Left hindlimb (tissue), 1 donor: ENCODE measurements at places on chromosomes 1 and 21.

DNA sequence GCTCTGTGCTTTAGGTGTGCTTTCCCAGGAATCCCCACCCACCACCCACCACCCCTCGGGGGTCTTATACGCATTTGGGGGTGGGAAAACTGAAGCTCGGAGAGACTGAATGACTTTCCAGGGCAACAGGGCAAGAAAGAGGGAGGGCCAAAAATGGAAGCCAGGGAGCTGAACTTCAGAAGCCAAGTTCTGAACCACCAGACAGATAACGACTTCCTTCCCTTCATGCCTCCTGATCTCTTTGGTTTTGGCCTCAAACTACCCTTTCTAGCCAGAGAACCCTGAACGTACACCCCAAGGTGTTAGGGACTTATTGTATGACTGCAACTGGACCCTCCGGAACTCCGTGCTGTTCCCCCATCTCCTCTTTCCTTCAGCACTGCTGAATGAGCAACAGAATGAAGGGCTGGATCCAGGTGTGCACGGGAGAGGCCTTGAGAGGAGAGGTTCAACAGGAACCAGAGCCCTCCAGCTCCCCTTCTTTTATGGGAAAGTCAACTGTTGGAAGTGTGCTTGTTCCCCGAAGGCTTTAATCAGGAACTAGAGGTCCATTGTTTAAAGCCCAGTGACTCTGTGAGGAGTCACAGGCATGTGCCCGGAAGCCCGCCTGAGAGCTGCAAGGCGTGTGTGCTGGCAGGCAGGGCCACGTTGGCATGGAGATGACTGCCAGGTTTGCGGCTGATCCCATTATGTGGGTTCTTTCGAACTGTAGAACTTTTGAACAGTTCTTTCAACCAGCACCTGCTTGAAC is 3.1 kb downstream of the BACE2 start:
- DNase-seq, result no peak

GRCh38 chr1:119410961-119411360 is 4.0 kb upstream of the HSD3B2 start:
- no peak for DNase-seq

GRCh38 chr1:67749844-67750690 is 65.1 kb downstream of the GADD45A start:
- no peak for DNase-seq

DNA sequence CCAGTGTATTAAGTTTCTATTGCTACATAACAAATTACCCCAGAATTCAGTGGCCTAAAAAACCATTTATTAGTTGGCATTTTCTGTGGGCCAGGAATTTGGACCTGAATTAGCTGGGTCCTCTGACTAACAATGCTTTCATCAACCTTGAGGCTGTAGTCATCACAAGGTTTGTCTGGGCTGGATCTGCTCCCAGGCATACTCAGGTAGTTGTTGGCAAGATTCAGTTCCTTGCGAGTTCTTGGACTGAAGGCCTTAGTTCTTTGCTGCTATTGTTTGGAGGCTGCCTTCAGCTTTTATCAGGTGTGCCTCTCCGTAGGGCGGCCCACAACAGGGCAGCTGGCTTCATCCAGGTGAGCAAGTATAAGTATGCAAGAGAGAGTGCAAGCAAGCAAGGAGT is 31.4 kb upstream of the DEPDC1 start:
- no peak for DNase-seq

DNA sequence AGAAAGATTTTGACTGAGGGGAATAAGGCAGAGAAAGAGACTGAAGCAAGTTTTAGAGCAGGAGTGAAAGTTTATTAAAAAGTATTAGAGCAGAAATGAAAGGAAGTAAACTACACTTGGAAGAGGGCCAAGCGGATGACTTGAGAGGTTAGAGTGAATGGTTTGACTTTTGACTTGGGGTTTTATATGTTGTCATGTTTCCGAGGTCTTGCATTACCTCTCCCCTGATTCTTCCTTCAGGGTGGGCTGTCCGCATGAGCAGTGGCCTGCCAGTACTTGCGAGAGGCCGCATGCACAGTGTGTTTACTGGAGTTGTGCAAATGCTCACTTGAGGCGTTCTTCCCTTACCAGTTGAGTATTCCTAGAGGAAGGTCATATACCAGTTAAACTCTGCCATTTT is 13.0 kb upstream of the DENND2D start:
- no peak for DNase-seq

GRCh38 chr21:44965251-44966022 is 25.6 kb downstream of the SLX9 start:
- no peak for DNase-seq

- DNase-seq, result no peak
Measured at GRCh38 chr1:1299686-1300351, 7.9 kb downstream of the ACAP3 start.

- no peak for DNase-seq
Measured at GRCh38 chr1:215599418-215600074, 32.4 kb downstream of the KCTD3 start.

- DNase-seq, result no peak
Measured at GRCh38 chr1:238476841-238477240, 586.1 kb upstream of the ZP4 start.

DNA sequence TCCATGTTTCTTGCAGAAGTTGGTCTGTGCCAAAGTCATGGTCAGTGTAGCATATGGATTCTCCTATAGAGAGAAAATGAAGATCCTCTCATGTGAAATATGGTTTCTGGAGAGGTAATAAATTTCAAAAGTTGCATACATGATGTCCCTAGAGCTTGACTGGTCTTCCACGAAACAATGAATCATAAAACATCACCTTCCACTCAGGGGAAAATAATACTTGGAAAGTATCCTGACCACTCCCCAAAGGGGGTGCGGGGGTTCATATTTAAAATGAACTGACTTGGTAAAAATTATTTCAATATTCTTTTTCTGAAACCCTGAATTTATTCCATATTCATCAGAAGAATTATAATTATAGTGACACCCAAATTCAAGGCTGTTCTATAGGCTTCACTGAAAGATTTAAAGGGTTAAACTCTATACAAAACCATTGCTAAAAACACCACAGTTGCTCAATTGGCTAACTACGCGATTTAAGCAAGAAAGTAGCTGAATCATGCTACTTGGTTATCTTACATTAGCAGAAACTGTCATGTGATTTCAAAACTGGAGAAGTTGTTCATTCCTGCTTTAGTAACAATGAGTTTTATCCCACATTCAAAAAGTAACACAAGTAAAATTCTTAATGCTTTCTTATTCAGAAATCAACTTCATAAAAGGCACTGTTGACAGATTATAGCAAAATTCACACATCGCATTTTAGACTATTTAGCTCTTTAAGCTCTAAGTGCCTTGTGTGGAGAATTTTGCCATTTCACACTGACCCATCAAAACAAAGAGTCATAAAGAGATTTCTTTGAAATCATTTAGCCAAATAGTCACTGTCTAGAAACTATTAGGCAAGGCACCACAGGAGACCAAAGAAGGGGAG is 5.3 kb downstream of the CREG1 start:
- DNase-seq, result no peak
